RWPE2 (cell line): ENCODE measurements at places on chromosomes 4 and X.

DNA sequence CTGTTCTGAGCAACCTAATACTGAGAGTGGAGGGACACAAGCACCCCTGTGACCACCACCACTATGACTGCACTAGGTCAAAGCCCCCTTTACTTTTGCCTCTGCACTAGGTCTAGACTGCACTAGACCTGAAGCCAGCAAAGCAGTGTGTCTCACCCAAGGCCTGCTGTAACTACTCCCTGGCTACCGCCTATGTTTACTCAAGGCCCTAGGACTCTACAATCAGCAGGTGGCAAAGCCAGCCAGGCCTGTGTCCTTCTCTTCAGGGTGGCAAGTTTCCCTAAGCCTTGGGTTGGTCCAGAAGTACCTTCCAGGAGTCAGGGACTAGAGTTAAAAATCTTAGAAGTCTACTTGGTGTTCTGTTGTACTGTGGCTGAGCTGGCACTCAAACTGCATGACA lies 15.9 kb downstream of the RAB33B start:
- no peak for DNase-seq

- no peak for DNase-seq
These were observed 364.8 kb downstream of the SMARCA1 start for GRCh38 chrX:129158505-129158904.

- DNase-seq: no peak
These were observed 1.3 kb downstream of the BDH2 start for GRCh38 chr4:103098341-103098740.

GRCh38 chr4:77917075-77917474 lies 54.4 kb downstream of the MRPL1 start:
- DNase-seq: no peak

- DNase-seq: no peak
These were observed 309.5 kb upstream of the FMR1 start for GRCh38 chrX:147602176-147602696.

- no peak for DNase-seq
These were observed 29.7 kb downstream of the PDHA1 start for GRCh38 chrX:19373351-19373891.

DNA sequence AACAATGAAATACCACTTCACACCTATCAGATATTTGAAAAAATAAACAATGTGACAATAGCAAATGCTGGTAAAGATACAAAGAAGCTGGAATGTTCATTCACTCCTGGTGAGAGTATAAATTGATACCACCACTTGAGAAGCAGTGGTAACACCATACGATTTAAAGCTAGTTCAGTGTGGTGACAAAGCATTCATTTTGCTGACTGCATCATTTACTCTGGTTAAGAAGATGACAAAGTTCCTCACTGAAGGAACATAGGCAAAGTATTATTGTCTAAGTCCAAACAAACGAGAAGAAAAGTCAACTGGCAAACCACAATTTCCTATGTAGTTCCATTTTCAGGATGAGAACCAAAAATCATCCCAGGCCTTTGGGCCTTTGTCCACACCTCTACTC lies 102.5 kb downstream of the GEMIN8 start:
- DNase-seq: no peak

DNA sequence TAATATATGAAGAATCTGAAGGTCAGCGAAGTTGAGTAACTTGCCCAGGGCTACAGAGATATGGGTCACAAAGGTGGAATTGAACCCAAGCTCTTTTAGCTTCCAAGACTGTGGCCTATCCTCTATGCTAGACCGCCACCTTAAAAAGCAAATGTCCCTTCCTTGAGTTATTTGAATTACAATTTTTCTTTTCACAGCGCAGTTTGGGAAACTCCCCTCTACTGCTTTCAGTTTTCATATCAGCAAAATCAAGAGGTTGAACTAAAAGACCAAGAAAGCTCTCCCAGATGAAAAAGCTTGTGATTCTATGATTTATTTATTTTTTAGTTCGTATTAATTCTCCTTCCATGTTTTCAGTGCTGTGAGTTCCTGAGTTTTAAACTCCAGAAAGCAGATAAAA lies 174.5 kb upstream of the C1QTNF7 start:
- no peak for DNase-seq

GRCh38 chr4:8364141-8364540 lies 76.4 kb downstream of the ACOX3 start:
- DNase-seq: no peak

DNA sequence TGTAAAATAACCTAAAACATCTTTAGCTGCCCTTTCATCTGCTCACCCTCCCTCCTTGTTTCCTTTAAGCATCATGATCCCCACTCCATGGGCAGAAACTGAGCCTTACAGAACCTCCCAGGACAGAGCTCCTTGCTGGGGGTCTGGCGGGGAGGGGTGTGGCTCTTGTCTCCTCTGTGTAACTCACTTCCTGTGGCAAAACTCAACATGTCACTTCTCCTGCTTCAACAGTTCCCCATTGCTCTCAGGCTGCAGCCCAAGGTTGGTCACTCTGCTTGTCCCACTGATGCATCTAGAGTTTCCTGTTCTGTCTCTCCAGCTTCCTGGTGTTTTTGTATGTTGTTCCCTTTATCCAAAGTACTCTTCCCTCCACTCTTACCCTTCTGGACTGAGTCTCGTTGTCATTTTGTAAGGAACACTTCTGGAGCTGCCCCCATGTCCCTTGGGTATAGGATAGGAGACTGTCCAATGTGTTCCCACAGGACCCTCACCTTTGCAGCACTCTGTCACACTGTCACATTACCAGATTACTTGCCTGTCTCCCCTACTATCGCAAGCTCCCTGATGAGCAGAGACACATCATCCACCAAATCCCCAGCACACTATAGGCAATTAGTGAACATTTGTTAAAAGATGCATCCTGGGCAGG lies 19.6 kb downstream of the TMEM31 start:
- DNase-seq: no peak

DNA sequence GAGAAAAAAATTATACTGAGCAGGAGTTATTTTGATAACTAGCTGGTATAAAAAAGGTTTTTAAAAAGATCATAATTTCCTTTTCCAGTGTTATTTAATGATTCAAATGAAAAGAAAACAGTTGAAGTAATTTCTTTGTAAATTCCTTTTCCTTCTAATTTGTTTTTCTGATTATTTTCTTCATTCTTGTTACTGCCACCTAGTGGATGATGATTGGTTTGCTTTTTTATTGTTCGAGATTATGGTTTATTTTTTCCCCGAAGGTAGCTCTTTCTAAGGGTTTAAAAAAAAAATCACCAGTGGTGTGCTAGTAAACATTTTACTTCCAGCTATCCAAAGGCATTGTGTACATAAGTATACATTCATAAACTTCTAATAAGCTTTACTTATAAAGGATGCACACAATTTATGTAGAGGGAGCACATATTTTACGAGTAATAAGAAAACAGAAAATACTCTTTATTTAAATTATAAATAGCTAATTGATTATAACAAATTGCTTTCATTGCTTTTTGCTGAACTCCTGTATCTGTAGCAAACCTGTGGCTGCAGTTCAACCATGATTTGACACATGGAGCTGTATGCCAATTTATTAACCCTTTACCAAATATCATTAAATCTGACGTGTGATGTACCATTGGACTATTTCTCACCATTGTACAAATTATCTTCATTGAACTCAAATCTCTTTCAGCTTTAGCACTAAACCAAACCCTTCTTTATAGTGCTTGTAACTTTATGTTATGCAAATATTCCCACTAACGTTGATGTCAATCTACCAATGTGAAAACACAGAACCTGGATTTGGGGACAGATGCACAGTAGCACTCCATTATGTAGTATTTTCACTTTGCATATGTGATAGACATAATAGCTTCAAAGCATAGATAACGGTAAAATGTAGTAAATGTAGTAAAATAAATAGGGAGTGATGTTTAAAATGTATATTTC lies 97.8 kb upstream of the ANK2 start:
- no peak for DNase-seq

DNA sequence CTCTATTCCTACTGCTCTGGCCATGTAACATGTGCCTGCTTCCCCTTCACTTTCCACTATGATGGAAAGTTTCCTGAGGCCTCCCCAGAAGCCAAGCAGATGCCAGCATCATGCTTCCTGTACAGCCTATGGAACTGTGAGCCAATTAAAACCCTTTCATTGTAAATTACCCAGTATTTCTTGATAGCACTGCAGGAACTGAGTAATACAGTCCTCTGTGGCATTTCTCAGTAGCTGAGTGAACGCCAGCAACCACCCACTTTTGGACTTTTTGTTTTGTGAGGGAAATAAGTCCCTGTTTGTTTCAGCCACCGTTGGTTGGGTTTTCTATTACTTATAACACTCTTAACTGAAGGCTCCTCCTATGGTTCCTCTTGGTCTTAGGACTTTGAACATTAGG lies 104.1 kb downstream of the C4orf51 start:
- no peak for DNase-seq

GRCh38 chr4:83221897-83222441 lies 62.6 kb downstream of the COQ2 start:
- DNase-seq: no peak

- no peak for DNase-seq
These were observed 77.7 kb downstream of the NR3C2 start for GRCh38 chr4:148364525-148364924.

DNA sequence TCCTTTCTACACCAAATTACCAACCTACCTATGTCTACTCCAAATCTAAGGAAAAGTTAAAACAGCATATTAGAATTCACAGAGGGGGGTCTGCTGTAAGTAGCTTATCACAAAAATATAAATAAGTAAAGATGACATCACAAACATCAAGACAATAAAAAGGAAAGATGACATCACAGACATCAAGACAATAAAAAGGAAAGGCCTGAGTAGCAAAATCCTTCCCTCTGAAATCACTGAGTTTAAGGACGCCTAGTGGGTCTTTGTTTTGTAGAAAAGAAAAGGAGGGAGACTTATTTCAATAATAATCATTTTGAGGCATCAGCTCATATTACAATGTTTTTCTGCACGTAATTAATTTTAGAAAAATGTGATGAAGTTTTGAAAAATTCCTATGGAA lies 707.0 kb upstream of the GRID2 start:
- no peak for DNase-seq

DNA sequence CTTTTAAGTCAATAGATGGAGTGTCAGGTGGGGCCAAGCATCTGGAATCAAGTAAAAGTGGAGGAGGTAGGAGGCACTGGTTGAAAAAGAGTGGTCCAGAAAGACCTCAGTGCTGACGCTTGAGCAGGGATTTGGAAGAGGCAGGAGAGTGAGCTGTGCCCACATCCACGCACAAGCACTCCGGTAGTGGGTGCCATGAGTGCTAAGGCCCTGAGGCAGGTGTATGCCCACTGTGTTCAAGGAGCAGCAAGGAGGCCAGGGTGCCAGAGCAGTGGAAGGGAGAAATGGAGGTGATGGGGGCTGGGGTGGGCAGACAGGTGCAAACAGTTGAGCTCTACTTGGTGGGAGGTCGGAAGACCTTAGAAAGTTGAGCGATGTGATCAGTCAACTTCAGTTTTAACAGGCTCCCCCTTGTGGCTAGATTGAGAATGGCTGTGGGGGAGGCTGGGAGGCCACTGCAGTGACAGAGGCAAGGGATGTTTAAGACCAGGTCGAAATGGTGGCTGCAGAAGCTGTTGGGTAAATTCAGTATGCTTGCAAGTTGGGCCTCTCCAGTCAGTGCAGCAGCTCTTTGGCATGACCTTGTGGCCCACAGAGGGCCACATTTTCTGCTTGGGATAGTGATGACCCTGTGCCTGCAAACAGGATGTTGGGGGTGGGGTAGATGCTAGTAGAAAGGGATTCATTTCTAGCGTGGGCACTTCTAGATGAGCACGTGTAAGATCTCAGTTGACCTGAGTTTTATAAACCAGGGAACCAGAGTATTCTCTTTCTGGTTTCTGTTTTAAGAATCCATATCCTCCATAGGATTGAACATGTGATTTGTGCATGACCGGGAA lies 12.7 kb downstream of the TKTL1 start:
- DNase-seq: no peak

GRCh38 chrX:46340696-46341095 lies 204.5 kb downstream of the ZNF674 start:
- DNase-seq: no peak

GRCh38 chr4:111941957-111942356 lies 203.3 kb upstream of the FAM241A start:
- no peak for DNase-seq

DNA sequence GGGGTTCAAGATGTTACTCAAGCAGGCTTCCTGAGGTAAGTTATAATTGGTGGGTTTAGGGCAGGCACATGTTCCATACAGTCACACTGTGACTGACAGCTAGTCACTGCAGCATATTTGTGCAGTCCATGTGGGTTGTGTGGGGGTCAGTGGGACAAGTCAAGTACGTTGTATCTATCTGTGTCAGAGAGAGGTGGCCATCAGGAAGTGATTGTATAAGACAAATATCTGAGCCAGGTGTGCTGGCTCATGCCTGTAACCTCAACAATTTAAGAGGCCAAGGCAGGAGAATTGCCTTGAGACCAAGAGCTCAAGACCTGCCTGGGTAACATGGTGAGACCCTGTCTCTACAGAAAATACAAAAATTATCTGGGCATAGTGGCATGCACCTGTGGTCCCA lies 509.3 kb downstream of the CENPC start:
- no peak for DNase-seq

- no peak for DNase-seq
These were observed 42.6 kb downstream of the TMEM165 start for GRCh38 chr4:55438314-55438713.

DNA sequence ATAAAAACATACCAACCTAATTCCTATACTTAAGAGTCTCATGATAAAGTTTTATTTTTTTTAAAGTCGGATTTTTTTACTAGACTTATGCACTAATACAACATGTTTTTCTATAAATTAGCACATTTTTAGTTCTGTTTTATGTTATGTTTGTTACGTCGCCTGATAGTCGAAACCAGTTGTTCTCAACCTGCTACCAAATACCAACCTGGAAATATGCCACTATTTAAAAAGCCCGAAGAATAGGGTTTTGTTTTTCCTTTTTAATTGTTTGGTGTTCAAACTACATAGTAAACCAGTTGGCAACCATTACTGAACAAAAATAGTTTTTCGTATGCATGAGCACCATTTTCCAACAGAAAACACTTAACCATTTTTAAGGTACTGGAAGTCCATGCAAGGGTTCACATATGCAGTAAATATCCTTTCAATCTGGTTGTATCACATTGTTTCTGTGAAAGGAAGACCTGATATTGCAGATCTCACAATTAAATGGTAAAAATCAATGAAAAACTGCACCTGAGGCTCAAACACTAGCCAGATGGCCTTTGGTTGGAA lies 1.4 kb downstream of the WDFY3 start:
- DNase-seq: no peak

GRCh38 chr4:147846318-147847155 lies 114.6 kb downstream of the ARHGAP10 start:
- no peak for DNase-seq

- DNase-seq: no peak
These were observed 111.5 kb upstream of the PSAPL1 start for GRCh38 chr4:7546152-7546808.

GRCh38 chr4:124044867-124045266 lies 648.3 kb downstream of the SPRY1 start:
- no peak for DNase-seq

DNA sequence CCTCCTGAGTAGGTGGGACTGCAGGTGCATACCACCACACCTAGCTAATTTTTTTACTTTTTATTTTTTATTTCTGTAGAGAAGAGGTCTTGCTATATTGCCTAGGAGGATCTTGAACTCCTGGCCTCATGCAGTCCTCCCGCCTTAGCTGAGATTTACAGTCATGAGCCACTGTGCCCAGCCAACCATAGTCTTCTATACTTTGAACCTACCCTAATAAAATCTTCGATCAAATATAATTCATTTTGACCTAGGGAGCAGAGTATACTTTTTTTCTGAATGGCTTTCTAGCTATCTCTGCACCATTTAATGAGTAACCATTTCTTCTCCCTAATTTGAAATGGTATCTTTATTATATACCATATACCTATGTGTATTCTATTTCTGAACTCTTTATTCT lies 6.7 kb downstream of the ETFDH start:
- no peak for DNase-seq

GRCh38 chr4:47462799-47463234 lies 685 bp downstream of the COMMD8 start:
- no peak for DNase-seq
